ENCODE measurements at places on chromosomes 11 and 22. TPM values are rescaled to one million over a fixed set of nuclear protein-coding genes. Genes with fewer than 3 reads are reported as not detected.
A peak's percentile ranks its signal among the peaks of the same experiment; 100 is the strongest.

DNA sequence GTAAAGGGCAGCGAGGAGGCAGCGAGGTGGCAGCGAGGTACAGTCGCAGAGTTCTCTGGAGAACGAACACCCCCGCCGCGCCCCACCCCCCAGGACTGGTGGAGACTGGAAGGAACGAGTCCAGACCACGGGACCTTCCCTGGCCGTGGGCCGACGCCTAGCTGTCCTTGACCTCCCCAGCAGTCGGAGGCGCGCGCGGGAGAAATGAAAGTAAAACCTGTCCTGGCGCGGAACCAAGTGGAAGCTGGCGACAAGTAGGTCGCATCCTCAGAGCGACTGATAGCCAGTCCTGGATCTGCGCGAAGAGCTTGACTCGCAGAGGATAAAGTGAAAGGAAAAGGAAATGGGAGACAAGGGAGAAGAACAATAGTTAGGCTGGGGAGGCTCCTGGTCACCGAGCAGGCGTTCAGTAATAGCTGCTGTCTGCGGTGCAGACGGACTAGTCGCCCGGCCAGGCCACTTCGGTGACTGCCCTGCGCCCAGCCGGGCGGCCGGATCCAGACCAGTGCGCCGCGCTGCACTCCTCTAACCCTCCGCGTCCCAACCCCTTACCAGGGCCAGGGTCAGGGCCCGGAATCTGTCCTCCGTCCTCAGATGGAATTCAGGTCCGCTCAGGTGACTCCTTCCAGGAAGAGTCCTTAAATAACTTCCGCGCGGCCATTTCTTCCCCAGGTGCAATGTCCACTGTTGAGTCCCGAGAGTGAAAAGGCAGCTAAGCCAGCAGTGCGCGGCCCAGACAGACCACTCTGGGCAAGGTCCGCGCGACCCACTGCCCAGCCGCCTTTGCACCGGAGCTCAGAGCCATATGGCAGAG lies 1.9 kb upstream of the ADM start:
- peak overlapping the region; percentile 81 for H3K4me3 ChIP-seq
- no peaks in the 10 kb centered on the region for H3K36me3 ChIP-seq
- H3K27me3 ChIP-seq: no peaks in the 10 kb centered on the region
- DNase-seq: peak; percentile 93

The C11orf91 gene
- total RNA-seq: 0.56 TPM

GRCh38 chr11:66981976-66982578 lies 7.0 kb downstream of the C11orf86 start:
- DNase-seq: peak; percentile 92
- H3K27ac ChIP-seq: peak overlapping the region; percentile 17
- H3K4me3 ChIP-seq: no peak overlapping the region
- peaks cover 21% of the 10 kb centered on the region for H3K4me1 ChIP-seq
- H3K27me3 ChIP-seq: no peaks in the 10 kb centered on the region
- H3K36me3 ChIP-seq: no peaks in the 10 kb centered on the region

DNA sequence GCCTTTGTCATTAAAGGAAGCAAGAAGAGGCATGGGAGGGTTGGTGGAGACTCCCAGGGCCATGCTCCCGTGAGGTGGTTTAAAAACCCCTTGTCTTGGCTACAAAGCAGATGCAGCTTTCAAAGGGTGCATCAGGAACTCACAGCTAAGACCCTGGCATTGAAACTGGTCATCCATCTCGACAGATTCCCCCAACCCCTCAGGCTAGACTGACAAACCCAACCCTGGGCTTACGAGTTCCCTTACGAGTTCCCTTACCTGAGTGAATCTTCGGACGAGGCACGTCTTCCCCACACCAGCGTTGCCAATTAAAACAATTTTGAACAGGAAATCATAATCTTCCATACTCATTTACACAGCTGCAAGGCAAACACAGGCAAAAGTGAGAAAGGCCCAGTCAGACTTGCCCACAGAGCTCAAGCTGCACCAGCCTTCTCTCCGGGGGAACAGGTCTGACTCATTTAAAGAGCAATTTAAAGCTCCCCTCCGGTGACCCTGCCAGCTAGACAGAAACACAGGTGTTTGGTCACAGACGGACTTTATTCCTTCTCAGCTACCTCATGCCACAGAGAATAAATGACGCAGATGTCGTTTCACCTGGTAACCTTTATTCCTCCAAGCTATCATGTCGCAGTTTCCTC lies 74.6 kb downstream of the RAB30 start:
- no peak overlapping the region for H3K4me3 ChIP-seq
- DNase-seq: no peak

- no peak for DNase-seq
- H3K4me3 ChIP-seq: no peak overlapping the region
- no peaks in the 10 kb centered on the region for H3K4me1 ChIP-seq
- no peaks in the 10 kb centered on the region for H3K27me3 ChIP-seq
- no peaks in the 10 kb centered on the region for H3K36me3 ChIP-seq
- no peak overlapping the region for H3K27ac ChIP-seq
These were observed 14.7 kb upstream of the FDX1 start for GRCh38 chr11:110415081-110415480.

DNA sequence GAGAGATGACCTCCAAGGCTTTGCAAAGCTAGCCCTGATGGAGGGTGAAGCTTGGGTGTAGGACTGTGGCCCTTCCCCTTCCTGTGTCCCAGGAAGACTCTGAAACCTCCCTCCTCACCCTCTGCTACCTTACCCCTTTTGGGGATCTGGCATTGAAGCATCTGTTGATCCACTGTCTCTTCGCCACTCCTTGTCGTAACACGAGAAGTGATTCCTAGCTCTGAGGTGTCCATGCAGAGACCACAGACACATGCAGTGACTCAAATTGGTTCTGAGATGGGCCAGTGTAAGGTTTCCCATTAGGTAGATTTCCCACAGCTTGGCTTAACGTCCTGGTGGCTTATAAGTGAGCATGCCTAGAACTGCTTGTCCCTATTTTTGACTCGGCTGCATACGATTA lies 101.4 kb downstream of the ZBTB16 start:
- H3K27me3 ChIP-seq: no peaks in the 10 kb centered on the region
- DNase-seq: no peak
- H3K4me1 ChIP-seq: peaks cover 99% of the 10 kb centered on the region
- peak overlapping the region; percentile 87 for H3K27ac ChIP-seq
- H3K4me3 ChIP-seq: peak overlapping the region; percentile 41

Measured in heart left ventricle (tissue), 16 donors.